ENCODE measurements at places on chromosomes 5 and 9.

DNA sequence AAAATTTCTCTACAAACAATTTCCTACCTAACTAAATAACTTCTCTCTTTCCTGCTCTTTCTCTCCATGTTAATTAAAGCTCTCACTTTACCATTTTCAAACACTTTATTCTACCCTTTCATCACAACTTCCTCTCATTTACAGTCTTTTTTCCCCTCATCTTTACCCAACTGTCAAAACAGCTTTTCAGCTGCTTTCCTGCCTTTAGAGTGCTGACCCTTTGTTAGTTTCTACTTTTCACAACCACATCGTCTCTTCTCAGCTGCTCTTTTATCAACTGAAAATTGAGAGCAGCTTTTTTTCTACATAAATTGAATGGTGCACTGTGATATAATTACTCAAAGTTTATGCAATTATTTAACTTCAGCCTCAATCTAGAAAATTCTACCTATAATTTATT lies 3.1 kb upstream of the HOMER1 start:
- no peak for DNase-seq

GRCh38 chr5:44536650-44537260 lies 147.5 kb upstream of the FGF10 start:
- no peak for DNase-seq

DNA sequence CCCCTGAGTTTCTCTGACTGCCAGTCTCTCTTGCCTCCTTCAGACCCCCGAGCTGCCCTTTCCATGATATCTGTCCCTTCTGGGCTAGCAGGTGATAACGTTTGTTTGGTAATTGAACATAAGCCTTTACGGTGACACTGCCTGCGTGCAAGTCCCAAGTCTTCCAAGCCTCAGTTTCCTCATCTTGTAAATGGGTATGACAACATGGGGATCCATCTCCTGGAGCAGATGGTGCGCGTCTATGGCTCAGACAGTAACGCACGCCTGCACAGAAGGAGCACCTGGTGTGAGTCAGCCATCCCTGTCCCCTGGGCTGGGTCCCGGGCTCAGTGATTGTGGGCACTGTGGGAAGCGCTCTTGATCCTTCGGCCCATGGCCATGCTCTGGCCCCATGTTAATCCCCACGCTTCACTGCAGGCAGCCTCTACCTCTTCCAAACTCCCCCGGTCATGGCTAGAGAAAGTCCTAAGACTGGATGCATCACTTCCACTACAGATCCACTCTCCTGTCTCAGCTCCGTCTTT lies 85.8 kb downstream of the DAP start:
- DNase-seq = no peak

GRCh38 chr5:1557114-1557873 lies 33.5 kb upstream of the LPCAT1 start:
- DNase-seq = no peak

DNA sequence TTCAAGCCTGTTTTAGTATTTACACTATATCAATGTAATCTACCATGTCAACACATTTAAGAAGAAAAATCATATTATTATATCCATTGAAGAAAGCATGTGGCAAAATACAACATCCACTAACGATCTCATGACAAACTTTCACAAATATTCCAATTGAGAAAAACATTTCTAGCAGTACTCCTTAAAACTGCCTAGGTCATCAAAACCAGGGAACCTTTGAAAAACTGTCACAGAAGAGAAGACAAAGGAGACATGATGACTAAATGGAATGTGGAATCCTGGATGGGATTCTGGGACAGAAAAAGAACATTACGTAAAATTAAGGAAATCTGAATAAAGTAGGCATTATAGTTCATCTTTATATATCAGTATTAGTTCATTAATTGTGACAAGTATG lies 1091.3 kb upstream of the CDH6 start:
- no peak for DNase-seq

DNA sequence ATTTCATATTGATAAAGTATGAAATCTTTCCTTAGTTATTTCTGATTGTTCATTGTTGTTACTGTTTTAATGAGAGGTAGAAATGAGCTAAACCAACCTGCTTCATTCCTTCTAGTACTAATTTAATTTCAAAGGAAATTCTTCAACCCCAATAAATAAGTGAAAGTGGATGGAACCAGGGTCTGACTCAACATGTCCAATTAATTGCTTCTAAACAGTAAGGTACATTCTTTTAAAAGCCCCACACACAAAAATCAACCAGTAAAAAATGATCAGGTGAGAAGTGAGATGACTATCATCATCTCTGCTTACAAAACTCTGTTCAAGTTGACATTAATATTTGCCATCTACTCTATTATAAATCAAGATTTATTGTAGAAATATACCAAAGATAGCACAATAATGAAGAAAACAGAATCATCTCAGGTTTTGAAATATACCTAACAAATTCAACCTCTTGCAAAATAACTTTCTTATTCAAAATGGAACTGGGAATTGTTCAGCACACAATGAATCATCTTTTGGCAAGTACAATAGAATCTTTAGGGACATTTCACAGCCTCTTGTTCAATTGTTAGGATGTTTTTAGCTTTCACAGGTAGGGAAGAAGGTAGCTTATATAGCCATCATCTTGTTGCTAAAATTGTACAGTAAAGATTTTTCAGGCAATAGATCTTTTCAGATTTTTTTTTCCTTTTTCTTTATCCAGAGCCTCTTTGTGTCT lies 114.5 kb downstream of the RPS23 start:
- DNase-seq = no peak
